ENCODE measurements at places on chromosomes 16 and 17. TPM values are rescaled to one million over a fixed set of nuclear protein-coding genes. Genes with fewer than 3 reads are reported as not detected.

Gene TAT
- total RNA-seq = not detected

Gene VAC14
- 38.1 TPM for total RNA-seq

Gene MYH13
- total RNA-seq = not detected

Gene ADAMTS18
- 0.25 TPM for total RNA-seq

Gene ACLY
- 74.9 TPM for total RNA-seq

Gene PSMD12
- total RNA-seq = 26.0 TPM

Gene CA5A
- total RNA-seq = not detected

Gene ERBB2
- total RNA-seq = 52.1 TPM

Gene RAB26
- 1.5 TPM for total RNA-seq

Gene TMEM235
- total RNA-seq = not detected

Gene MT4
- 25.8 TPM for total RNA-seq

Gene KATNIP
- total RNA-seq = 27.0 TPM

Gene LRRC37A
- 3.4 TPM for total RNA-seq

Gene PHKB
- total RNA-seq = 64.8 TPM

Gene CYB561
- total RNA-seq = 46.2 TPM

Gene ANKRD40CL
- total RNA-seq = not detected
